ENCODE measurements at places on chromosomes 5 and 9.

- no peak for DNase-seq
Measured at GRCh38 chr5:119313658-119314605, 41.9 kb upstream of the TNFAIP8 start.

DNA sequence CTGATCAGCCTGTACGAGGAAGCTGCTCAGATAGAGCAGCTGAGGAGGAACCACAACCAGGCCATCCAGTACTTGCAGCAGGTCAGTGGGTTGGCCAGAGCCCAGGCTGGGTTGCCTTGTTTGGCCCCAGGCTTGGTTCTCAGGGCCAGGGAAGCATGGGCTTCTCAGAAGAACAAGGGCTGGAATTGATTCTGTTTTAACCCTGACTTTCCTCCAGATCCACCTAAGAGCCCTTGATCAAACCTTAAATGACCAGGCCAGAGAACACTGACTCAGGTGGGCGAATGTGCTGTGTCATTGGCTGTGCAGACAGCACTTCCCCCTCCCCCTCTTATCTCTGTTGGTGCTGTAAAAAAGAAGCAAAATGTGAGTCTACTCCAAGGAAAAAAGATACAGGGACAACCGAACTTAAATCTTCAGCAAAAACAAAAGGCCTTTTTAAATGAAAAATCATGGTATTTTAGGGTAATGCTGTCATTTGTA is 28.1 kb downstream of the TTC23L start:
- no peak for DNase-seq

DNA sequence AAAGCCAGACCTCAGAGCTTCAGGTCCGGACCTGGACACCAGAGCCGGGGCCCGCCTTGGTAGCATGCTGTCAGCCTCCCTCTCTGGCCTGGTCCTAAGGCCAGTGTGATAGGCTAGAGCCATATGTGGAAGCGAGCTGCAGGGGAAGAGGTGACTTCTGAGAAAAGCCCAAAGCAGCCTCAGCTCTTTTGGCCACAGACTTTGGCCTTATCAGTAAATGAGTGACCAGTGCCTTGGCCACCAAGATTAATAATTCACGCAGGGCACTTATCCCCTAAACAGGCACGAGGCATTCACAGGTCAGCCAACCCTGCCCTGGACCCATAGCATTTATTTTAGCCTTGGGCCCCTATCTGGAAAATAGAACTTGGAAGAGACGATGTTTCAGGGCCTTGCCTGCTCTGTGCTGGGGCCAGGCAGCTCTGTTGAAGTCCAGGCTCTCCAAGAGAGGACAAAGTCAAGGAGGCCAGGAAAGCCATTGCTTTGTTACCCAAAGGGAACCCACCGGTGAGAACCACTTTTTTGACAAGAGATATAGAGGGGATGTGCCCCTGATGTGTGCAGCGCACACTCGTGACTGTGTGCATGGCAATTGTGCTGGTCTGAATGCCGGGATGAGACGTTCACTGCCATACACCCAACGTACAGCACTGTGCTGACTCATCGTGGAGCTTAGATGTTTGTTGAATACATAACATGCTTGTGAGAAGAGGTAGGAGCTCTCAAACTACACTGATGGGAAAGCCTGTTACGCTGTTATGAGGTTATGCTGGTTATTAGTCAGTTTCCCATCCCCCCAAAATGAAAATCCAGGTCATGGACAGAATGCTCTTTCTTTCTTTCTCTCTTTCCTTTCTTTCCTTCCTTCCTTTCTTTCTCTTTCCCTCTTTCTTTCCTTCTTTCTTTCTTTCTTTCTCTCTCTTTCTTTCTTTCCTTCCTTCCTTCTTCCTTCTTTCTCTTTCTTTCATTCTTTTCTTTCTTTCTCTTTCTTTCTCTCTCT is 5.0 kb upstream of the SLC34A1 start:
- DNase-seq: peak; percentile 55

- no peak for DNase-seq
Measured at GRCh38 chr5:152125661-152126205, 201.1 kb upstream of the GLRA1 start.

DNA sequence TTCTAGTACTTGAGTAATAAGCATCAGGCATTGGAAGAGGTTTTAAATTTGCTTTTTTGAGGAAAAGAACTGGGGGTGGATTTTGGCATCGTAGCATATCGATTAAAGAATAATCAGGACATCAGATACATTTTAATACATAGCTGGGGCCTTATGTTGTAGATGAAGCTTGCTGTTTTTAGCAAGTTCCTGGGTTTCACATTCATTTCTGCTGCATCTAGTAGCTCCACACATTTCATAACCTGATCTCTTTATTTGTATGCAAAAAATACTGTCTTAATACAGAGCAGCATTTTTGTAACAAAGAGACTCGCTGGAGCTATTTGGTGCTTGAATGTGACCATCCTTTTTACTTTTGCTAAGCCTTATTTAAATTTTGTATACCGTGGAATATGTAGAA is 28.5 kb downstream of the CD180 start:
- DNase-seq: no peak

GRCh38 chr9:133711428-133712220 is 26.5 kb downstream of the SARDH start:
- peak; percentile 94 for DNase-seq

- DNase-seq: peak; percentile 46
Measured at GRCh38 chr5:123450640-123451039, 27.4 kb upstream of the CEP120 start.

- DNase-seq: peak; percentile 85
Measured at GRCh38 chr5:39547553-39548154, 122.9 kb upstream of the DAB2 start.

GRCh38 chr5:26003966-26004365 is 1034.4 kb downstream of the CDH9 start:
- DNase-seq: no peak

DNA sequence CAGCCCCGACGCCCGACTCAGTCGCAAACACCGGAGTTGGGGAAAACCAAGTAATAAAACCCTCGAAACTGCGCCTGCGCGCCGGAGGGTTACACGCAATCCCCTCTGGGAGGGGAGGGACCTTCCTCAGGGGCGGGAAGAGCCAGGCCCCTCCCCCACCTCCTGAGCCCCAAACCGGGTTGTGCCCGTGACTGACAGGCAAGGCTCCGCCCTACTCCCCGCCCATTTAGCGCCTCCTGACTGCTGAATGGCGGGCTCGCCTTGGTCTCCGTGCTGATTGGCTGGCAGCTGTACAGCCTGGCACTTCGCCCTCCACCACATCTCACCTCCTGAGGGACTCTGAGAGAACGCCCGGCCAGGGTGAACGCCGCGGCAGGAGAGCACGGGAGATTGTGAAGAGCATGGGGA is at the start of gene PRDM9:
Gene PRDM9, plus strand, starts transcription at position 332 of the 408 bp plus-strand sequence. CDS start 1,425 bp downstream, outside the sequence.
- DNase-seq: peak; percentile 43

- no peak for DNase-seq
Measured at GRCh38 chr5:4405614-4406219, 734.4 kb upstream of the ADAMTS16 start.

DNA sequence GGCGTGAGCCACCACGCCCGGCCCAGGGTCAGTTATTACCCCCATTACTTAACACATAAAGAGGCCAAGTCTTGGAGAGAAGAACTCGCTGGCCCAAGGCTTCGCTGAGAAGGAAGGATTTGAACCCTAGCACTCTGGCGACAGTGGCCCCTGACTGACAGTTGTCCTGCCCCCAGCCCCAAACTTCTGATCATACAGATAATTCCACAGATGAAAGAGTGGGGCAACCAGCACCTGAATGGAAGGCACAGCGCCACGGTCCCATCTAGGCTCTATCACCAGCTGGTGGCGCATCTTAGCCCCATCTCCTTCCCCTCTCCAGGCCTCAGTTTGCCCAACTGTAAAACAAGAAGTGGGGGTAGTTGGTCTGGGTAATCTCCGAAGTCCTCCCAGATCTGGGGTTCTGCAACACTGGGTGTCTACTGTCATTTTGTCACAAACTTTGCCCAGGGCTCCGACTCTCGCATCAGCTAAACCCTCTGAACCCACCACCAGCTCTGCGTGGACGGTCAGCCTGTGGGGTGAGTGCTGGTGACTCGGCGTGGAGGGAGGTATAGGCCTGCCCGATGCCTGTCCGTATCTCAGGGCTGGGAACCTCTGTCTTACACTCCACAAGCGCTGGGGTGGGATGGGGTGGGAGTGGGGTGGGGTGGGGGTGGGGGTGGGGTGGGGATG is 209.3 kb downstream of the C9orf50 start:
- no peak for DNase-seq

Data from cardiac fibroblast (primary cell).